Stimulated activated CD4-positive, alpha-beta T cell treated with anti-CD3 and anti-CD28 coated beads, Interleukin-1b, Interleukin-23, amount 100 ng/mL, for 24 hours (primary cell): ENCODE measurements at places on chromosomes 13 and 19.

GRCh38 chr19:51137792-51138425 lies 4.2 kb upstream of the SIGLEC7 start:
- no peak for DNase-seq

- no peak for DNase-seq
Measured at GRCh38 chr13:35744566-35745178, 268.2 kb upstream of the MAB21L1 start.

- no peak for DNase-seq
Measured at GRCh38 chr13:58207501-58207900, 576.0 kb downstream of the PCDH17 start.

GRCh38 chr19:13005253-13005652 lies 10.0 kb downstream of the NFIX start:
- no peak for DNase-seq

DNA sequence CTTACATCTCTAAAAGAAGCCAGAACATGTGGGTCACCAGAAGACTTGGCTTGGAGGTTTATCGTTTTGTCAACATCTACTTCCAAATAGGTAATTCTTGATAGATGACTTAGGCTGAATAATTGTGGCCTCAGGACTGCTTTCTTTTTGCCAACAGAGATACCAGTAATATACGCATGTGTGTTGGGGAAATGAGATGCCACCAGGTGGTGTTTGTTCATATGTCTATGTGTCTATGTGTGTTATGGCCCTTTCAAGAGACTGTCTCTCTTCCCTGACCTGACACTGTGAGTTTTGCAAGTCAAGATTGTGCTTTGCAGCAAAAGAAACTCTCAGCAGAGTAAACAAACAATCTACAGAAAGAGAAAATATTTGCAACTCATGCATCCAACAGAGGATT lies 31.6 kb upstream of the METTL21C start:
- DNase-seq: no peak

GRCh38 chr13:64633948-64634347 lies 2596.2 kb downstream of the PCDH9 start:
- DNase-seq: no peak

GRCh38 chr13:24605923-24606372 lies 74.3 kb upstream of the ATP12A start:
- DNase-seq: no peak

GRCh38 chr19:35074426-35075201 lies 33.1 kb downstream of the HPN start:
- DNase-seq: no peak

DNA sequence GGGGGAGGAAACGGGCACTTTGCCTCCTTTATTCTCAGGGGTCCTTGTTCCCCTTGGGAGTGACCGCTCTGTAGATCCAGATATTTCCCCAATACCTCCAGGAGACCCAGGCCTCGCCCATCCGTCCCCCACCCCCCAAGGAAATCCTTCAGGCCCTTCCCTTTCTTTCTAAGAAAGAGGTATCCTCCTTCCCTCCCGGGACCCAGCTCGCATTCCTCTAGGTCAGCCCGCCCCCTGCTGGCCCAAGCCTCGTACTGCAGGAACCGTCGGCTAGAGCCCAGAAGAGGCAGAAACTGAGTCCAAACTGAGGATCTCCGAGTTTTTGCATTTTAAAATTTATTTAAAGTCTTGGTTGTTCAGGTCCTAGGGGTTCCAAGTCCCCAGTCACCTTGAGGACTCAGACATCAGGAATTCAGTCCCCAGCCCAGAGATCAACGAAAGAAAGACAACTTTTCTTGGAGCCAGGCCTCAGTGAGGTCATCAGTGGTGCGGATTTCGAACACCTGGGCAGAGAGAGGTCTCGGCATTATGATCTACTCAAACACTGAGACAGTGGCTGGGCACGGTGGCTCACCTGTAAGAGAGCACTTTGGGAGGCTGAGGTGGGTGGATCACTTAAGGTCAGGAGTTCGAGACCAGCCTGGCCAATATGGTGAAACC lies 7.5 kb upstream of the LRFN1 start:
- DNase-seq: peak; percentile 71

GRCh38 chr13:110624766-110625756 lies 9.7 kb downstream of the NAXD start:
- DNase-seq: no peak

DNA sequence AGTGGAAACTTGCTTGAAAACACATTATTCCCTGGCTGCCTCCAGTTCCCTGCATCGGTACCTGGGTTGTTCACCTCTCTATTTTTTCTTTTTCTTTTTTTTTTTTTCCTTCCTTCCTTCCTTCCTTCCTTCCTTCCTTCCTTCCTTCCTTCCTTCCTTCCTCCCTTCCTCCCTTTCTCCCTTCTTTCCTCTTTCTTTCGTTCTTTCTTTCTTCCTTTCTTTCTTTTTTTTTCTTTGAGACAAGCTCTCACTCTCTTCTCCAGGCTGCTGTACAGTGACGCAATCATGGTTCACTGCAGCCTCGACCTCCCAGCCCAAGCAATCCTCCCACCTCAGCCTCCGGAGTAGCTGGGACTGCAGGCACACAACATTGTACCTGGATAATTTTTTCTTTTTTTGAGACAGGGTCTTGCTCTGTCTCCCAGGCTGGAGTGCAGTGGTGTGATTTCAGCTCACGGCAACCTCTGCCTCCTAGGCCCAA lies 3.4 kb upstream of the RASAL3 start:
- no peak for DNase-seq

DNA sequence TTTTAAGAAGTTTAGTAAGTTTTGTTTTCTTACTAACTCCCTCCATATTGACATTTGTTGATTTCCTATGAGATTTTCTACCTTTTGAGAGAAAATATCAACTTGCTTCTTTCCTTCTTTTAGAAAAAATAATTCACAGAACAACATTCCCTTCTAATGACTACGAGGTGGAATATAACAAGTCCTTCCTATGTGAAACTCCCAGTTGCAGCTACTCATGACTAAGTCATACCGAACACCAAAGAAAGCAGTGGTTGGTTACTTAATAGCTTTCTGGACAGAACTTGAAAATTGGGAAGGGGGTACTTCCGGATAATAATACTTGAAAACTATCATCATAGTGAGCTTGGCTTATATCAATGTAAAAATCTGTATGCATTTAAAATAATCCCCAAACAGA lies 144.8 kb downstream of the DACH1 start:
- no peak for DNase-seq

GRCh38 chr19:36819130-36819630 lies 19.0 kb downstream of the ZNF790 start:
- no peak for DNase-seq

DNA sequence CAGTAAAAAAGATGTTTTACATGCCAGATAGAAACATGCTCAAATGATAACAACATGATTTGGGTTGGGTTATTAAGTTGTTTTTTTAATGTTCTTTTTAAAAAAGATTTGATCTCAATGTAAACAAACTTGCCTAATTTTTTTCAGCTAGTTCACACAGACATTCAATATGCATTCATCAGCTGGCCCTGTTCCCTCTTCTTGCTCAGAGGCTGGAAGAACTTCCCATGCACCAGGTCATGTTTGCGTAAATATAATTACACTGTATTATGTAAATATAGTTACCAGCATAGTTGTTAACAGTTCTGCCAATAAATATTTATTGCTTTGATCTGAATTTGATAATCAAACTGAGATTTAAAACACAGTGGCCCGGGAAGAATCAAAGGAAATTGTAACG lies 70.6 kb downstream of the ATP11A start:
- DNase-seq: no peak

DNA sequence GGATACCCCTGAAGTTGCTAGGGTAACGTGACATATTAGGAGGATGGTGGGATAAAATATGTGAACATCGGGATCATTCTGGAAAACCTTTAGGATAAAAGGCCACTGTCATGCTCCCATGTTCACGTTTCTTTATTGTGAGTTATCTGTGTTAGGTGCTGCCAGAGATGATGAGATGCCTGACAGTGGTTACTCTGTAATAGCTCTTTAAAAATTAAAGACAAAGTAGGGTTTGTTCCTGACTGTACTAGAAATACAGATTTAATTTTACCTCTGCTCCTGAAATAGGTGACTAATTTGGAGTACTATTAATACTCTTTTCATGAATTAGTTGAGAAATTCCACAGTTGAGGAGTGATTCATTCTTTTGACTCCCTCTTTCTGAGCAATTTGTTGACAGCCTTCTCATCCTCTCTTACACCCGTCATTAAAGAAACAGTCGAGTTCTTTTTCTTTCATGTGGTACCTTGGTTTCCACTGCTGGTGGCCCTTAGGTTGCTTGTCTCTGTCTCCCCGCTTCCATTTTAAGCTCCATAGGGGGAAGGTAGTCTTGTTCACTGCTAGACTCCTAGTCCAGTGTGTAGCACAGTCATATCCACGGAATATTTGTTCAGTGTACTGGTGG lies 28.4 kb downstream of the SAE1 start:
- peak; percentile 25 for DNase-seq

- DNase-seq: no peak
Measured at GRCh38 chr19:58296104-58296503, 9.1 kb upstream of the ERVK3-1 start.

GRCh38 chr13:27006519-27007161 lies 165.0 kb downstream of the USP12 start:
- DNase-seq: no peak

GRCh38 chr19:291006-291521 lies at the start of gene PLPP2:
PLPP2 (minus strand) TSS chr19:291403; CDS start chr19:291336, 67 bp downstream.
- DNase-seq: no peak

DNA sequence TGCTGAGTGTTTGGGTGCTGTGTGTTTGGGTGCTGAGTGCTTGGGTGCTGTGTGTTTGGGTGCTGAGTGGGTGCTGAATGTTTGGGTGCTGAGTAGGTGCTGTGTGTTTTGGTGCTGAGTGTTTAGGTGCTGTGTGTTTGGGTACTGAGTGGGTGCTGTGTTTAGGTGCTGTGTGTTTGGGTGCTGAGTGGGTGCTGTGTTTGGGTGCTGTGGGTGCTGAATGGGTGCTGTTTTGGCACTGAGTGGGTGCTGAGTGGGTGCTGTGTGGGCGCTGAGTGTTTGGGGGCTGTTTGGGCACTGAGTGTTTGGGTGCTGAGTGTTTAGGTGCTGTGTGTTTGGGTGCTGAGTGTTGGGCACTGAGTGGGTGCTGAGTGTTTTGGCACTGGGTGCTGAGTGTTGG lies 48.5 kb upstream of the F7 start:
- DNase-seq: no peak

DNA sequence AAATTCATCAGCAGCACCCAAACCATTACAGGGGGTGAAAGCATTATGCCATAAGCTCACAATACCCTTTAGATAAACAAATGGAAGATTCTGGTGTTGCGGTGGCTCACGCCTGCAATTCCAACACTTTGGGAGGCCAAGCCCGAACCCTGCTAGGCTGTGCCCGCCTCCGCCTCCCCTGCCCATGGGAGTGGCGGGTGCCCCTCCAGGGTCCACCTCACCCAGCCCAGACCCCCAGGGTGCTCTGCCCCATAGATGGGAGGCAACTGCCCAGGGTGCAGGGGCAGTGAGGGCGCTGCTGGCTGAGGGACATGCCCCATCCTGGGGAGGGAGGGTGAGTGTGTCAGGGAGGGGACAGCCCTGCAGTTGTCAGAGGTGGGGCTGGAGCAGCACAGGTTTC lies 10.0 kb upstream of the SIGLECL1 start:
- DNase-seq: no peak

DNA sequence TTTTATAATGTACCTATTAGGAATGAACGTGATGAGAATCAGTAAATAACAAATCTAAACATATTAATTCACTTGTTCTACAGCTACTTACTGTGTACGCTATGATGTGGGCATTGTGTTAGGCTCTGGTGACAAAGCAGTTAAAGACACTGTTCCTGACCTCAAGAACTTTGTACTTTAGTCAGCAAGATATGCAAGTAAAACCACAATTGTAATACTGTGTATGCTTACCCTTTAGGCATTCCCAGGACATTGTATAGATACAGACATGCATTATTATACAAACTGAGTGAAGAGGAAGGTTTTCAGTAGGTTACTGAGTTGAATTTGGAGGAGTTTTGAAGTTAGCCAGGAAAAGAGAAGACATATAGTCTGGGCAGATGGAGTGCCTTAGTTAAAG lies 435.8 kb downstream of the HS6ST3 start:
- no peak for DNase-seq

DNA sequence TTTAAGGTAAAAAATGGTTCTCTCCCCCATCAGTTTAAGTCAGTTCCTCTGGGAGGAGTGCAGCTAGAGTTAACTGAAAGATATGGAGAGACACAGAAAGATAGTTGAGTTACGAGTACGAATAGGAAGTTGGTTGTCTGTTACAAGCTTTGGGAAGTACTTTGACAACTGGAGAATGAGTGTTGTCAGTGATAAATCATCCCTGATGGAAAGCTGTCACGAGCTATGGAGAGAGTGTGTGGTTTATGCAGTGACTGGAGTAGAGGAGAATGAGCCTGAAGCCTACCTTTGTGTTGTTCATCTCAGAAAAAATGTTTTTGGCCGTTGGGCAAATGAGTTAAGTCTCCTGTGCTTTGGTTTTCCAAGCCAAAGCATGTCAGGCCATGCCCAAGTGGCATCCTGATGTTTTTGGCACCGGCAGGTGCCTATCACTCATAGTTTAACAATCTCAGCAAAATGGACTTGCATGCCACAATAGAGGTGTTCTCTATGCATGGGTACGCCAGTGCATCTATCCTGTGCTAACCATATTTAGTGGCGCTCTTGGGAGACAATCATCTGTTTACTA lies 350.2 kb downstream of the IRS2 start:
- DNase-seq: no peak

- no peak for DNase-seq
Measured at GRCh38 chr13:32228330-32229041, 86.7 kb downstream of the ZAR1L start.

GRCh38 chr13:42364613-42365000 lies 92.7 kb downstream of the AKAP11 start:
- DNase-seq: no peak

- DNase-seq: no peak
Measured at GRCh38 chr13:46587807-46588418, 34.9 kb downstream of the LRCH1 start.

- no peak for DNase-seq
Measured at GRCh38 chr19:13109361-13110098, 6.9 kb upstream of the LYL1 start.

GRCh38 chr13:71242201-71242600 lies 624.8 kb downstream of the DACH1 start:
- DNase-seq: no peak
